ENCODE measurements at places on chromosomes 6 and 20.

DNA sequence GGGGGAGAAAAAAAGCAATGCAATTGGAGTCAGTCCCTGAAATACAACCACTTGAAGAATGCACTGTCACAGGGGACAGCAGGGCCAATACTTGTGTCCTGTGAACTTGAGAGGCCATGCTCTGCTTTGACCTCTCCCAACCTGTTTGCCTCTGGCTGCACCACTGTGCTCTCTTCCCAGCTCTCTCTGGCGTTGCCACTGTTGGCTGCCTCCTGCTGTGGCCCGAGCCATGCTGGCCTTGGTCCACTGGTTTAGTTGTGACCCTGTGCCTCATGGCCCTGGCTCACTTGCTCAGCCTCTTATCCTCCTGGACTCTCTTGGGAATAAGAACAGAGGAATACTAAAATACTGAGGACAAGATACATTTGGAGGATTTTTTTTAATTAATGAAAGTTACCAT is 14.5 kb upstream of the FBXO30 start:
- DNase-seq = no peak

- no peak for DNase-seq
These were observed at the start of gene CBFA2T2 for GRCh38 chr20:33490023-33490933. Gene CBFA2T2, plus strand, starts transcription at chr20:33490096. Its CDS starts 172 bp downstream, at chr20:33490268.

- no peak for DNase-seq
These were observed 41.3 kb downstream of the HLA-DPB1 start for GRCh38 chr6:33116841-33117711.

DNA sequence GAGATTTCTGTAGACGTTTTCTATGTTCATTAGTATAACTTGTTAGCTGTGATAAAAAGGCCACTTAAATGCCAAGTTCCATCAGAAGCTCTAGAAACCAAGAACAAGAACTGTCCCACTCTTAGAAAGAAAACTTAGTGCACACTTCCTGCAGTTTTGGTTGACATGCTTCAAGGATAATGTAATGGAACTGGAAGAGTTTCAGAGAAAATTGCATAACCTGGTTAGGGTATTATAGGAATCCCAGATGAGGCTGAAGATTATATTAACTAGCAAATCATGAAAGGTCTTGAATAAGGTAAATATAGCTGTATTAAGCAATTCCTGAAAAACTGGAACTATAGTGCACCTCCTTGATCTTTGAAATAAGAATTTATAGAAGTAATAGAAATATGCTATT is 1.8 kb upstream of the PHACTR2 start:
- DNase-seq = no peak

DNA sequence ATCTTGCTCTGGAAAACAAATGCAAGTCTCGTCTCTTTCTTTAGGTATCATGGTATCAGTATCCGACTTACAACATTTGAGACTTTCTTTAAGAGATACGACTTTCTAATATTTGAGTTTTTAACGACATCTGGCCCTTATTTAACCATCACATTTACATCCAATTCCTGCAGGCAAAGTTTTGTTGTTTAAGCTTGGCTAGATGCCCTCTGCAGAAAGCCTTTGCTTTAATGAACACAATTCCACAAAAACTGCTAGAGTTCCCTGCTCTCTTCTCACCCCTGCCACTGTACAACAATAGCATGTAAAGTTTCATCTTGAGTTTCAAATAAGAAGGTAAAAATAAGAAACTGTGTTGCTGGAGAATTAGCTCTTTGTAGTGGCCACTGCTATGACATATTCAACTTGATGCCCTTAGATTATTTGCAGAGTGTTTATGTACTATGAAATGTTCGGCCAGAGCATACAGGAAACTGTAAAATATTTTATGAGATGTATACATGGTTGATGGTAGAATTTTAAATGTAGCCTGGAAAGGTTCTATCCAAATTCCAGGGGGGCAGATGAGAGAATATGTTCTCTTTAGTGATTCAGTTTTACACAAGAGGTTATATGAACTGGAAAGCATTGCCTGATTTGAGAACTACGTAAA is 438.6 kb downstream of the CDC5L start:
- DNase-seq = peak; percentile 67

DNA sequence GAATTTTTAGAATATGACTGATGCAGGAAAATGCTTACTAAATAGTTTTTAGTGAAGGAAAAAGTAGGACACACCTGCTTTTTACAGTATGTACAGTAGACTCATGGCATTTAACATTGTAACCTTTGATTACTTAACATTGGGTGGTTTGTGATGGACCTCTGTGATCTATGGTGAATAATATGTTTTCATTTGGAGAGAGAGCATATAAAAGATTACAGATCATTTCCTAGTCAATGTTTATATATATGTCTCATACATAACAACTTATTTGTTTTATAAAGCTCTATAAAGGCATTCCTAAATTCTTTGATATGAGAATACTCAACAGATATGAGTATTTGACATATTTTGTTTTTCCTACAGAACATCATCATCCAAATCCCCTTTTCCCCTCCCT is 129.3 kb upstream of the PDE7B start:
- DNase-seq = no peak

GRCh38 chr6:73455865-73456629 is 4.0 kb upstream of the CGAS start:
- peak; percentile 26 for DNase-seq

- no peak for DNase-seq
These were observed 102.4 kb downstream of the F13A1 start for GRCh38 chr6:6217855-6218758.

DNA sequence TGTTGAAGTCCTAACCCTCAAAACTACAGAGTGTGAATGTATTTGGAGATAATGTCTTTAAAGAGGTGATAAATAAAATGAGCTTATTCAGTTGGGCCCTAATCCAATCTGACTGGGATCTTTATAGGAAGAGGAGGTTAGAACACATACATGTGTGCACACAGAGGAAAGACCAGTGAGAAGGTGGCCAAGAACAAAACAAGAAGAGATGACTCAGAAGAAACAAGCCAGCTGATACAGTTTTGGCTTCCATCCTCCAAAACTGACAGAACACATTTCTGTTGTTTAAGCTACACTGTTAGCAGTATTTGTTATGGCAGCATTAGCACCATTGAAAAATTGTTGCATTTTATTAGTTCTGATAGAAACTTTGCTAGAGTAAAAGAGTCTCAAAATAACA is 609.3 kb upstream of the IMPG1 start:
- no peak for DNase-seq

- no peak for DNase-seq
These were observed 378.9 kb upstream of the CITED2 start for GRCh38 chr6:139753198-139753861.

DNA sequence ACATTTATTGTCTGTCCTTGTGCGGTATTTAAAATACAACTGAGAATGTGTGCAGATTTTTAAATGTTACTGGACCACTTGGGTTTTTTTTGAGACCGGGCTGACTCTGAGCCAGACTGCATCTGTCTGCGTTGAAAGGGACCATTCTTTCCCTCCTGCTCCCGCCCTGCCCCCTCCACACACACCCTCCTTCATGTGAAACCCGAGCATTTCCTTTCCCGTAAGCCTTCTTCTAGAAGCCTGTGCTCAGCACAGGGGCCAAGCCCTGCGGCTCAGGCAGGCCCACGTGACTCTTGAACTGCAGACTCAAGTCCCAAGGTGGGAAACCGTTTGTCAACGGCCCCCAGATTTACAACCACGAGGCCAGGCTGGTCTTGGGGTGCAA is 82.7 kb upstream of the FOXC1 start:
- no peak for DNase-seq

DNA sequence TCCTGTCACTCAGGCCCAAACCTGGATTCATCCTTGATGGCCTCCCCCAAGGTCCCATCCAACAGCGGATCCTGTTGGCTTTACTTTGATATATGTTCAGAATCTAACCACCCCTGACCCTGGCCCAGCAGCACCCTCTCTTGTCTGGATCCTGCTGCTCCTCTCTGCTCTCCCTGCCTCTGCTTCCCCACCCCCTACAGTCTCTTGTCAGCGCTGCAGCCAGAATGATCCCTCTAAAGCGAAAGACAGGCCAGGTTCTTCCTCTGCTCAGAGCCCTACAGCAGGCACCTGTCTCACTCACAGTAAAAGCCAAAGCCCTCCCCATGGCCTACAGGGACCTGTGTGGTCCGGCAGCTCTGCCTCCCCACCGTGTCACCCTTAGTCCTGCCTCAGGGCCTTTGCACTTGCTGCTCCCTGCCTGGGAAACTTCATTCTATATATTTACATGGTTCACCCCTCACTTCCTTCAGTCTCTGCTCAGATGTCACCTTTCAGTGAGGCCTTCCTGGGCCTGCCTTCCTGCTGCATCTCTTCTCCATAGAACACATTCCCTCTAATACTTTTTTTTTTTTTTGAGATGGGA is 37.4 kb upstream of the KCNB1 start:
- DNase-seq = no peak

GRCh38 chr6:166410426-166410935 is 27.7 kb upstream of the MPC1 start:
- no peak for DNase-seq

DNA sequence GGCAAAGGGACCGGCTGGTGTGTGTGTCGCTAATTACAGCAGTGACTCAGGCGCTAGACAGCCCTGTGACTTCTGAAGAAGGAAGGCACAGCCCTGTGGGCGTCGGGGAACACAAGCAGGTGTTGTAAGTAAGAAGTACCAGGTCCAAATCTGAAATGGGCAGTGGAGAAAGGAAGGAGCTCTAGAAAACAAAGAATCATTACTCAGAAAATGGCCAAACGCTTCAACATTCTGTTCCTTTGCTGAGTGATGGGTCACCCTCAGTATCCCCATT is 106.8 kb downstream of the PXDC1 start:
- no peak for DNase-seq

DNA sequence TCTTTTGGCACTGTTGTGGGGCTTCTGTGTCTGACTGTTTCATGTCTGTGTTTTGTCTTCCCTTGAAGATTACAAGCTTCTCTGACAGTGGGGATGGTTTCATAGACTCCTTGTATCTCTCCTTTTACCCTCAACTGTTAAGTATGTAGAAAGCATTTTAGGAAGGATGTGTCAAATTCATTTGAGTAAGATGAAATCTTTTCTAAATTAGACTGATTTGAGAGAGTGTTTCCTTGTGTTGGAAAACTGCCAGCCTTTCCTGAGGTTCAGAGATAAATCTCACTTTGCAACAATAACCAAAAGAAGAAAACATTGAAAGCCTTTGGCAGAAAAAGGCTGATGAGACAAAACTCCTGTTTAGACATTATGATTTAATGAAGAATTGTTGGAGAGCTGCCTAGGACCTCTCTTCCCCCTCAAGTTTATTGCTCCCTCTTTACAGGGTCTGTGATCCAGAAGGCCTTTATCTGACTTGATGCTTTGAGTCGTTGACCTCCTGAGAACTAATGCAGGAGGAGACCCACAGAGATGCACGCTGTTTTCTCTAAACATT is 68.3 kb downstream of the ANKS1A start:
- no peak for DNase-seq

- DNase-seq = no peak
These were observed 33.0 kb downstream of the TRERF1 start for GRCh38 chr6:42418724-42419123.

GRCh38 chr6:5095236-5095635 is 10.1 kb downstream of the PPP1R3G start:
- no peak for DNase-seq

- DNase-seq = no peak
These were observed 44.2 kb upstream of the SUPT3H start for GRCh38 chr6:45421709-45422502.

- DNase-seq = no peak
These were observed 686 bp downstream of the COL12A1 start for GRCh38 chr6:75204959-75205775.

- no peak for DNase-seq
These were observed 348.0 kb downstream of the CDH4 start for GRCh38 chr20:61600016-61600415.

DNA sequence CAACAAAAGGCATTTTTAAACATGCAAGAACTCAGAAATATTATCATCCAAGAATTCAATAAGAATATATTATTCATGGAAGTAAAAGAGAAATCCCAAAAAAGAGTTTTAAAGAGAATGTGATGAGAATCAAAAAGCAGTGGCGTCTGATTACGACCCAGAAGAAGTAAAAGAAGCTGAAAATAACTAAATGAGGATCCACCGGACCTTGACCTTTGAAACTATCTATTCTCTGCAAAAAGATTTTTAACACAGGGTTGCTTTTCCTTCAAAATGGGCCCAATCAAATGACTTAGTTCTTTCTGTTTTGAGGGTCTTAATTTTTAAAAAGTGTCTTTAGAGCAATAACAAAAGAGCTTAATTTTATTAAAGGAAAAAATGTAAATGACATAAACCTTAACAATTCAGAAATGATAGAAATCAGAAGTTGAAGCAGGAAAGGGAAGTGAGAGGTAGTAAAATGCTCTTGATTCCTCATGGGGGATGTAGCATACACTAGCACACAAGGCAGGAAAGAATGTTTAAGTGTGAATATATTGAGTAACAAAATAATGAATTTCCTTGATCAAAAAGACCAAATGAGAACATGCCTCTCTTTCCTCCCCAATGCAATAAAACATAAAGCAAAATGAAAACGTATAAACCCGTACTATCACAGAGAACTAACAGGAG is 223.1 kb upstream of the PRDM1 start:
- no peak for DNase-seq

DNA sequence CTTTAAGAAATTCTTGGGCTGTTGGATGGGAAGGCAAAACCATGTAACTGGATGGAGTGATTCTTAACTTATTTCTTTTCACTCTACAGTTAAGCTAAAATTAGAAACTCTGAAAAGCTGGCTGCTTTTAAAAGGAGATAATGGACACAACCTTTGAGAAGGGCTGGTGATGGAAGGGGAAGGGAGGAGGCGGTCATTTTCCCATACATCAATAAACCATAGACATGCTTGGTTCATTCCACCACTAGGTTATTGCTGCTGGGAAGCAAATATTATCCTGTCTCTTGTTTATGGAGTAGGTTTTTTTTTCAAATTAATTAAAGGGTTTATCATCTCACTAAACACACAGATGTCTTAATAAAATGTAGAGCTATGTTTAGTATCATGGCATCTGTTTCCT is 76.2 kb downstream of the PLCB1 start:
- DNase-seq = no peak

GRCh38 chr6:63502156-63502555 is 70.1 kb upstream of the LOC128125822 start:
- no peak for DNase-seq

Measured in SK-N-MC (cell line).